ENCODE measurements at places on chromosomes 5 and 9.

- no peak for DNase-seq
These were observed 71.2 kb upstream of the TBC1D2 start for GRCh38 chr9:98326459-98327248.

- DNase-seq: no peak
These were observed 141.2 kb downstream of the PARP8 start for GRCh38 chr5:50807661-50808060.

DNA sequence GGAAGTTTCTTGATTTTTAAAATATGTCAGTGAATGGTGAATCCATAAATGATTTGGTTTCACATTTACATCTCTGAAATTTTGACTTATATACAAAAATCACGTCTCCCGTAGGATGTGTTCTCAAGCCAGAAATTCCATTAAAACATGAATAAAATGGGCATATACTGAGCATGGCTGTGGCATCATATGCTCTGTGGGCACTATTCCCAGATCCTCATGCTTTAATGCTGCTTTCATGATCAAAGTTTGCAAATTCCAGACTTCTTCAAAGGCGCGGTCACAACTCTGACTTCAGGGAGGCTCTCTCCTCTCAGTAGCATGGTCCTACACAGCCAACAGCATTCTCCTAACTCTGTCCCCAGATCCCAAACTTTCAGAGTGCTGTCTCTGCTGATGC lies 723.2 kb downstream of the TAF11L14 start:
- no peak for DNase-seq

GRCh38 chr9:72402744-72403143 lies 37.7 kb upstream of the ZFAND5 start:
- no peak for DNase-seq

DNA sequence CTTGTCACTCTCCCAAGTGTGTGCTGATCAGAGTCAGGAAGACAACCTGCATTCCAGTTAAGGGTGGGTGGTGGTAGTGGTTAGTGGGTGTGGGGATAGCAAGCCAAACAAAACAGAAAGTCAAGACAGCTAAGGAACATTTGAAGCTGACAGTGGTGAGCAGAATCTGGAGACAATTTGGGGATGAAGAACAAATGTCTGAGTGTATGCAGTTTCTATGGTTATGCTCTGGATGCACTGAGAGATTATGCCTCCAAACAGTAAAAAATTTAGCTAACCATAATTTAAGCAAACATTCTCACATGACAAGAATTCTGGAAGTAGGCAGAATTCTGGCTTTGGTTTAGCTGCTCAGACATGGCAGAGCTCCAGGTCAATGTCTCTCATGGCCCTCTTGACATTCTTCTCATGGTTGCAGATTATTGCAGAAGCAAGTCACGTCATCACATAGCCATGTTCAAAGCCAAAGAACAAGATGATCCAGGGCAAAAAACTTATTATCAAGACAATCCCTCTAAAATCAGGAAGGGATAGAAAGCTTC lies 148.7 kb downstream of the LURAP1L start:
- DNase-seq: no peak

DNA sequence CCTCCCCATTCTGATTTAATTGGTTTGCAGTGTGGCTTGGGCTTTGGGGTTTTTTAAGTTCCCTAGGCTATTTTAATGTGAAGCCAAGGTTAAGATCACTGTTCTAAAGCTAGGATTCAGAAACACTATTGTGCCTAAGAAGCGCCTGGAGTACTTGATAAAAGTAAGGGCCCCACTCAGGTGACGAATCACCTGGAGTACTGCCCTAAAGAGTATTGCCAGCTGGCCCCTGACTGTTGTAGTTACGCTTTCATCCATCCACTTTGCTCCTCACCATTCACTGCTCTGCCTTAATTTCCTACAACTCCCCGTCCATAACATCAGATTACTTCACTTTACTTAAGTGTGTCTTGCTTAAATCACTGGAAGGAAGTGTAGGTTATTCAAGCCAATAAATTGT lies 119.3 kb downstream of the CD180 start:
- DNase-seq: no peak

- DNase-seq: no peak
These were observed 28.7 kb upstream of the TIMD4 start for GRCh38 chr5:156991714-156992113.

DNA sequence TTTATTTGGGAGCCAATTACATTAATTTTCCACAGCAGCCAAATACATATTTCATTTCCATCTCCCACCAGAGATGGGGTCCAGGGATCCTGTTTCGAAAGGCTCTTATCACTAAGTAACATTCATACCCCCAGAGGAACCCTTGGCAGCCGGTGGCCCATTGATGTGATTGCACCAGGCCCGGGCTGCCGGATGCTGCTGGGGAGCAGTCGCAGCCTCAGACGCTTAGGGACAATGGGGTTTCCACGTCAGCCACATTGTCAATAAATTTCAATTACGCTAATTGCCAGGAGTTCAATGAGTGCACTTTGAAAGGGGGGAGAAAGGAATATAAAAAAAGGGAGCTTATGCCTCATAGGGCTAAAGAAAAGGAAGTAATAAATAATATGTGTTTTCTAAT lies 478.8 kb upstream of the ADAMTS16 start:
- DNase-seq: no peak

- DNase-seq: no peak
These were observed 11.7 kb upstream of the DOLPP1 start for GRCh38 chr9:129068990-129069861.

GRCh38 chr5:175789670-175790069 lies 81.7 kb upstream of the CPLX2 start:
- no peak for DNase-seq

- DNase-seq: no peak
These were observed 444.8 kb downstream of the TLR4 start for GRCh38 chr9:118148990-118149389.

DNA sequence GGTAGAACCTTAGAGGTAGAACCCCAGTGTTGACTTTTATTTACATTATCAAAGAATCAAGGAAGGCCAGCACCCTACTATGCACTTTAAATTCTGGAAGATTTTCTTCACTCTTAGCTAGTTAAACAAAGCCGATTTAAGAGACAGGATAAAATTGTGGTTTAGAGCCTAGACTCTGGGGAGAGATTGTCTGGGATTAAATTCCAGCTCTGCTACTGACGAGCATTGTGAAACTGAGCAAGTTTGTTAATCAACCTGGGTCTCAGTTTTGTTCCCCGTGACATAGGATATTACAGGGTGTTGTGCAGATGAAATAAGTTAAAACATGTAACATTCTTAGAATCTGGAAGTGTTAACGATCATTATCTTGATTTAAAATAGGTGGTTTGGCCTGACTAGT lies 83.5 kb downstream of the FEM1C start:
- DNase-seq: no peak

DNA sequence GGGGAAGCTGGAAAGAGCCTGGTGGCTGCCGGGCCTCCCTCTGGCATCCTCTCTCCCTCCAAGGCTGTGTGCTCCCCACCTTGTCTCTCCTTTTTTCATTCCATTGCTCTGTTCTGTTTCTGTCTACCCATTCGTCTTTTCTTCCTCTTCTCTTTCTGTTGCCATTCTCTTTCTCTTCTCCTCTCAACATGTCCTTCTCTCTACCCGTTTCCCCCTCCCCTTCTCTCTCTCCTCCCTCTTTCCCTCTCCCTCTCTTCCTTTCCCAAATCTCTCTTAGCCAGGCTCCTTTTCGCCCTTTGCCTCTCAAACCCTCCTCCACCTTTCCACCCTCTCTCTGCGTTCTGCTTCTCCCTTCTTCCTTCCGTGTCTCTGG lies 19.4 kb upstream of the KCNIP1 start:
- DNase-seq: no peak

- DNase-seq: no peak
These were observed 138.8 kb downstream of the LRRC70 start for GRCh38 chr5:62717301-62717933.

GRCh38 chr5:144453753-144454152 lies 283.1 kb downstream of the KCTD16 start:
- no peak for DNase-seq

DNA sequence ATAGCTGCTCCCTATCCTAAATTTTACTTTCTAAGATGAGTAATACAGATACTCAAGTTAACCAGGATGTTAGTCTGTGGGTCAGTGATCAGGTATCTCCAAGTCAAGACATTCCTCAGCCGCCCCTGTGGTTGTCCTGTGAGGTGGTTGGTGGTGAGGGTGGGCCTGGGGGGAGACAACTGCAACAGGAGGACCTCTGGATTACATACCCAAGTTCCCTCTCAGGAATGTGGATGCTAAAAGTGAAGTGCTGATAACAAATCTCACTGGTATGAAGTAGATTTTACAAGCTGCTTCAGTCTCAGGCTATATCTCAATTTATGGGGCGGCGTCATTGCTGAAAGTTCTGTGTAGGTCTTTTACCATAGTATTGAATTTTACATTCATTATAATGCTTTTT lies 38.3 kb downstream of the SLC1A3 start:
- no peak for DNase-seq

- no peak for DNase-seq
These were observed 43.4 kb downstream of the ERBIN start for GRCh38 chr5:65969539-65970393.

All from HuH-7.5 (cell line).